Stimulated activated CD4-positive, alpha-beta T cell treated with anti-CD3 and anti-CD28 coated beads, Interleukin-1b, Interleukin-23, amount 100 ng/mL, for 1 hour (primary cell): ENCODE measurements at places on chromosomes 13 and 19.

DNA sequence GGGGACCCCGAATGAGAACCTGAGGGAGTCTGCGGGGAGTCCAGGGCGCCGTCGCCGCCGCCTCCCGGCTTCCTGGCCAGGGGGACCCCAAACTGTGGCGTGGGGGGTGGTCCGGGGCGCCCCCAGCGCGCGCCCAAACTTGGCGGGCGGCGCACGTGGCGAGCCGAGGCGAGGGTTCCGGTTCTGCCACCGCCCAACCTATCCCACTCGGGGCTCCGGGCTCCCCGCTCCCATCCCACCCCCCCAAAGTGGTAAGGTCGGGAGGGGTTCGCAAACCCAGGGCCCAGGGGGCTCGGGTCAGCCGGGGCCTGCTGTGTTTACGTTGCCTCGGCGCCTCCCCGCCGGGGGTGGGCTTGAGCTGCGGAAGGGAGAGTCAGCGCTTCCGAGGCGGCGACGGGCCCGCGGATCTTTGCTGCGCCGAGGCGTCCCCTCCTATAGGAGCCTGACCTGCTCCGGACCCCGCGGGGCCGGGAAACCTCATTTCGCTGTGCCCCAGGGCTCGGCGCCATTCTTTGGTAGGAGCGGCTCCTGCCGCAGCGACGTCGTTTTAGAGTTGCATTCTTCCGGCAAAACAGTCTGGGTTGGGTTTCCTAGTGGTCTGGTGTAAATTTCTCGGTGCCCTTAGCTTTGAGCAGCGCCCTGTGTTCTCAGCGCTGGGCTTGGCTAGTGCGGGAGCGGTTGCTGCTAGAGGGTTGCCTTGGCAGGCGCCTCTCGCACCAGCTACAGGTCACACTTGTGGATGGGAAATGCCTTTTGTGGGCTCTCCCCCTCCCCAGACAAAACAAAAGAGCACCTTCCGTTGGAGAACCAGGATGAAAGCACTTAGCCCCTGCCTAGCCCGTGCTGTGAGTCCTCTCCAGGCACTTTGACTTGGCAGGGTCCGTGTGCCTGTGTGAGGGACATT, 1.2 kb downstream of the DAZAP1 start:
- DNase-seq: no peak

- DNase-seq: no peak
Measured at GRCh38 chr13:106867249-106867648, 299.3 kb upstream of the ARGLU1 start.

DNA sequence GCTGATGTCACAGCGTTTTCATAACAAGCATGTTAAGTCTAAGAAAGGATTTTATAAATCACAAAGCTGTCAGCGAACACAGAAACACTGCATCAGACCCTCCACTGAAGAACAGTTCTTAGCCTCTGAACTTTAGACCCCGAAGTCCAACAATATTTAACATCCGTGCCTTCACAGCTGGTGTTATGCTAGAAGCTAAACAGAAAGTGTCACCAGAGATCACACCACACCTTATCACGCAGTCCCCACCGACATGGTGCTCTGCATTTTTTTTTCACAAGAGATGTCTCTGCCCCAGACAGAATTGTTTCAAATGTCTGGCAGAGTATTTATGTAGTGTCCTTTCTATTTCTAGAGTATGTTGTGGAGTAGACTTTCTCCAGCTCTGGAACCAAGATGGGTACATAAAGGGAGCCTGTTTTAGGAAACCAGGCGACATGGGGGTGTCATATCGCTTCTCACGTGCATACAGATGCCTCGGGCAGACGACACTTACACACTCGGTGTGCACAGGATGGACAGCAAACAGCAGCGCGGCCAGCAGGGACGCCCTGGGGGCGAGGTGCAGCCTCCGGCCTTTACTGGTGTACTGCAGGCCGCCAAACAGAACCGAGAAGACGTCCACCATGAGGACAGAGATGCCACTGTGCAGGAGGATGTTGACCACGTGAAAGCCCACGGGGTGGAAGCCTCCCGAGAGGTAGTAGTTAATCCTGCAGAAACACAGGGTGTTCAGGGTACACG, 12.0 kb downstream of the TMTC4 start:
- DNase-seq: no peak

GRCh38 chr19:1854542-1855039, 6.3 kb upstream of the REXO1 start:
- DNase-seq: no peak

GRCh38 chr19:14774373-14774772, 4.0 kb downstream of the ADGRE2 start:
- DNase-seq: no peak

GRCh38 chr13:38348861-38349389, 726 bp upstream of the UFM1 start:
- no peak for DNase-seq
